Cortex of kidney (tissue), 1 donor: ENCODE measurements at places on chromosomes 5 and 9.

- no peak for DNase-seq
Measured at GRCh38 chr5:5079876-5080275, 60.3 kb upstream of the ADAMTS16 start.

DNA sequence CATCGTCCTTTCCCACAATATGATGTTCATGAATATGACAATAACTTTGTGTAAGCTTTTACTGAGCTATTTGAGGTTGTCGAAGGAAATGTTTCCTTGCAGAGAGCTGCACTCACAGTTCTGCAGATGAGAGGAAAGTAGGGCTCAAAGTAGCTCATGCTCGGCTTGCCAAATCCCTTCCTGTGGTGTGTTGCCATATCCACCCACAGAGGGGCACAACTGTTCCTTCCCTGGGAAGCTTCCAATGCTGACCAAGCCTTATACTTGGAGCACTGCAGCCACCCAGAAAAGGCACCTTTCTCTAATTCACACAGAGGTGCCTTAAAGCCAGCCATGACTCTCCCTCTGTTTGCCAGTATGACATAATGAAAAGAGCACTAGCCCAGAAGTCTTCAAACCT is 390.3 kb downstream of the CAAP1 start:
- no peak for DNase-seq

DNA sequence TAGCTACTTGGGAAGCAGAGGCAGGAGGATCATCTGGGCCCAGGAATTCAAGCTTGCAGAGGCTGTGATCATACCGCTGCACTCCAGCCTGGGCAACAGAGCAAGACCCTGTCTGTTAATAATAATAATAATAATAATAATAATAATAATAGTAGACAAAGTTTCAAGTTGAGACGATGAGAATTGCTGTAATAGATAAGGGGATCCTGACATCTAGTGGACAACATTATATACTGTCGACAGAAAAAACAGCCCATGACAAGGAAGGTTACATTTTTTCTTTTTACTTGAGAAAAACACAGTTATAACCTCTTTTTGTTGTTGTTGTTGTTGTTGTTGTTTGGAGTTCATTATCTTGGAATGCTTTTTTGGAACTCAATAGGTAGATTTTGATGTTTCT is 35.3 kb downstream of the NDFIP1 start:
- no peak for DNase-seq

- no peak for DNase-seq
Measured at GRCh38 chr9:126796758-126797157, 8.1 kb upstream of the ZBTB43 start.

- no peak for DNase-seq
Measured at GRCh38 chr9:89999534-90000370, 394.9 kb downstream of the GADD45G start.

GRCh38 chr5:143402017-143402552 is 1.4 kb downstream of the NR3C1 start:
- no peak for DNase-seq

DNA sequence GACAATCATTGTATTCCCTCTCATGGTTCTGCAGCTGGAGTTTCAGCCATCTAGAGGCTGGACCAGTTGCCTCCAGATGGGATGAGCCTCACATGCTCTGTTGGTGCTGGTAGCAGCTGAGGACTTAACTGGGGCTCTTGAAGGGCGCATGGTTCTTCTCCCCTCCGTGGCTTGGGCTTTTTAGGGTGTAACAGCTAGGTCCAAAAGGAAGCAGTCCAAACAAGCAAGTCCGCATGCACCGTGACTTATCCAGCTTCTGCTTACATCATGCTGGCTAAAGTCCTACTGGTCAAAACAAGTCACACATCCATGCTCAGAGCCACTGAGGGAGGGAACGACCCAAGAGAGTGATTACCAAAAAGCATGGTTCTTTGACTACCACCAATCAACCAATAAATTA is 31.6 kb upstream of the SH3RF2 start:
- DNase-seq = no peak

- DNase-seq = no peak
Measured at GRCh38 chr5:29811914-29812679, 1381.4 kb upstream of the CDH6 start.

GRCh38 chr9:78707481-78707991 is 410.6 kb downstream of the PSAT1 start:
- no peak for DNase-seq

DNA sequence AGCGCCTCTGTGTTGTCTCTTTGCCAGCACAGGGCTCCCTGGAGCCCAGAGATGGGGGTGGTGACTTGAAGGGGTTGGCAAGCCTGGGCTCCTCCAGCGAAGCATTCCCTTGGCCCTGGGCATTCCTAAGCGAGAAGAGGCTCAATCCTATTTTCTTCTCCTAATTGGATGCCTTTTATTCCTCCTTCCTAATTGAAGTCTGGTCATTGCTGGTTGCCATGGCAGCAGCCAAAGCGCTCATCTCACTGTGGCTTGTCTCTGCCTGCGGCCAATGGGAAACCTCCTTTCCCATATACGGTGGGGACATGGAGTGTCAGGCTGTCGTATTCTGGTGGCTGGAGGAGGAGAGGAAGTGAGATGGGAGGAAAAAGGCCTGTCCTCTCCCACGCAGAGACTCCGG is 52.3 kb upstream of the RARS1 start:
- DNase-seq = no peak
